Ascending aorta (tissue), 2 donors: ENCODE measurements at places on chromosomes 2 and 18. TPM values are rescaled to one million over a fixed set of nuclear protein-coding genes. Genes with fewer than 3 reads are reported as not detected.
A peak's percentile ranks its signal among the peaks of the same experiment; 100 is the strongest.

- peak; percentile 83 for DNase-seq
Measured at GRCh38 chr2:28391564-28392296, 928 bp upstream of the FOSL2 start.

DNA sequence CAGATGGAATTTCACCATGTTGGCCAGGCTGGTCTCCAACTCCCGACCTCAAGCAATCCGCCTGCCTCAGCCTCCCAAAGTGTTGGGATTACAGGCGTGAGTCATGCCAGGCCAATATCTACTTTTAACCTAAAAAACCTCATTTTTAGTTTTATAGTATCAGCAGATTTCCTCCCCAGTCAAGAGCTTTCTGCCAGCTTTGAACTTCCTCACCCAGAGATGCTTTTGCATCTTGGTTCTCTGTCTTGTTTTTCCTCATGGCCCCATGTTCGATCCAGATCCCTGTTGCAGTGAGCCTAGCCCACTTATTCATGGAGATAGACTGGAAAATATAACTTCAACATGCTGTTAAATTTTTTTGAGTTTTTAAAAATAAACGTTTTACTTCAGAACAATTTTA is 33.1 kb upstream of the CFAP36 start:
- DNase-seq: no peak

GRCh38 chr2:48851161-48851560 is 95.6 kb upstream of the LHCGR start:
- DNase-seq: no peak

DNA sequence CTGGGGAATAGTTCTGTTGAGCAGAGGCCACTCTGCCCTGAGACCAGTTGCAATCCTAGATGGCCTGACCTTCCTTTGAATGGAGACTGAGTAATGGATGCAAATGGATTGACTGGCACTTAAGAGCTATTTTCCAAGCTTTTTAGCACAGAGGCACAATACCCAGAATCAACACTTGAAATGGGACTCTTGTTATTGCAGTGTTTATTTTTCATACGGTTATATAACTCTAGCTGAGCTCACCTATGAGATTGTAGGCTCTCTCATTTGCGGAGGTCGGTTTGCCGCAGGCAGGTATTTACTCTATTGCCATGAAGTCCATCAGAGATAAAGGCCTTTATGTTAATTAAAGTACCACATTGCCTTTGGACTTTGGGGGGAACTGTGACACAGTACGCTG is 422.3 kb upstream of the CELF4 start:
- no peak for DNase-seq

RESP18 gene
- total RNA-seq: not detected
